ENCODE measurements at places on chromosomes 11 and 22. TPM values are rescaled to one million over a fixed set of nuclear protein-coding genes. Genes with fewer than 3 reads are reported as not detected.
A peak's percentile ranks its signal among the peaks of the same experiment; 100 is the strongest.

BIRC3 gene
- 1.2 TPM for polyA plus RNA-seq

- no peak for DNase-seq
These were observed 491.8 kb downstream of the ETS1 start for GRCh38 chr11:128095466-128095981.

GRCh38 chr11:73204711-73205121 is 13.4 kb upstream of the P2RY2 start:
- no peak for DNase-seq

DNA sequence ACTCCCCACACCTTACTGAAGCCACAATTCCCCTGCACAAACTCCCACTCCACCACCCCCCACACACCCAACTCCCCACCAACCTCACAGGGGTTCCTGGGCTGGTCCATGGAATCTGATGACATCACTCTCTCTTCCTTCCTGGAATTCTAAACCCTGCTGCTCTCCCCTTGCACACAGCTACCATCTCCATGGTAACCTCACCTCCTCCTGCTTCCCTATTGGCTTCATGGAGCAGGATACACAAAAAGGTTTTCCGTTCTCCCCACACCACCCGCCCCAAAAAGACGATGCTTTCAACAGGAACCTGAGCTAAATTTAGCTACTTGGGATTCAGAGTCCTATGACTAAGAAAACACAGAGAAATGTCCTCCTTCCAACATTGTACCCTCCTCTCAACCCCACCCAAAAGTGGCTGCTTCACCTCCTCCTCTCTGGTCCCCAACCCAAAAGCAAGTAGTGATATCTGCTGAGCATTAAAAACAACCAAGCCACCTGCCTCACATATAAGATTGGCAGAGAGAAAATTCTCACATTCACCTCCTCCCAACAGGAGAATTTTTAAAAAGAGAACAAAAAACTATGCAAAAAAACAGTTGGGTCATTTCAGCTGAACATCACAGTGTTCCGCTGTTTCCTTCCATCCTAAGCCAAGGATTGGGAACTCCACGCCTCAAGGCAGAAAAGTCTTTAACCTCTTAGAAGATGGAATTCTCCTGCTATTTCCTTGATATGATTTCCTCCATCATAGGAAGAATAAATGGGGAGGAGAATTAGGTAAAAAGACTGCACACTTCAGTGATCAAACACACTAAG is 66.9 kb downstream of the RBFOX2 start:
- DNase-seq = peak; percentile 67

F2 gene
- polyA plus RNA-seq = 0.44 TPM

Measured in right renal pelvis (tissue), 4 donors.